ENCODE measurements at places on chromosomes 1 and 21. TPM values are rescaled to one million over a fixed set of nuclear protein-coding genes. Genes with fewer than 3 reads are reported as not detected.

DNA sequence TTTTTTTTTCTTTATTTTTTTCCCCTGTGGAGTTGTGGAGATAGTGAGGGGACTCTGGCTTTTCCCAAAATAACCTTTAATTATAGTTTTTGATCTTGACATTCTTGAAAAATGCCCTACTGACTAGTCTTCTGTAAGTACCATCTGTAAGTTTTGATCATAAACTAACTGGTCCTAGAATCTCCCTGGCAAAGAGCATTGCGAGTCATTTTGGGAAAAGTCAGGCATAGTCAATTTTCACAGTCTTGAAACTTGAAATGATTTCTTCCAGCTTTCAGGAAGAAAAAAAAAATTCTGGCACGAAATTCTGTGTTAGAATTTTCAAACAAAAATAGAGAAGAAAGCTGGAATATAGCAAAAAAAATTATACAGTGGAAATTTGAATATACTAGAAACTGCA, 181.2 kb upstream of the SNX7 start:
- DNase-seq: no peak

GRCh38 chr1:92872719-92873118, 40.9 kb downstream of the RPL5 start:
- DNase-seq: peak; percentile 73

DNA sequence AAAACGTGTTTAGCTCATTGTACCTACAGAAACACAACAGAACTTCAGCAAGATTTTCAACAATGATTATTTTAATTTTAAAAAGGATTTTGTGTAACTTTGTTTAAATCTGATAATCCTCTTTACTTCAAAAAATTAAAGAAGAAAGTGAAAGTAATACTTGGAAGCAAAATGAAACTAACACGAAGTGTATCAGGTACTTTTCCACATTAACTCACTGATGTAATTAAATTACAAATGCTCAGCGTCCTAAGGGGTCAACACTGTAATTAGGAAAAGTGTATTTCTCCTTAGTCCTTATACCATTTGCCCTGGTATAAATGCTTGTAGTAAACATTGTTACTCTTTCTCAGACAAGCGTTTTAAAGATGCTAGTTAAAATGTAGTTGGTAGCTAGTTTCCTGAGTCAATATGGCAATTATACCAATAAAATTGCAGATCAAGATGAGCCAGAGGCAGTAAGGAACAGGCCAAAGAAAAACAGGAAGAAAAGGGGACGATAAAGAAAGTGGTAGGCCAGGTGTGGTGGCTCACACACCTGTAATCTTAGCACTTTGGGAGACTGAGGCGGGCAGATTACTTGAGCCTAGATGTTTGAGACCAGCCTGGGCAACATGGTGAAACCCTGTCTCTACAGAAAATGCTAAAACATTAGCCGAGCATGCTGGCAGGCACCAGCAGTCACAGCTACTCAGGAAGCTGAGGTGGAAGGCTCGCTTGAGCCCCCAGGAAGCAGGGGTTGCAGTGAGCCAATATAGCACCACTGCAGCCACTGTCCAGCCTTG, 553.0 kb downstream of the SMYD3 start:
- DNase-seq: no peak

- DNase-seq: no peak
Measured at GRCh38 chr1:95407886-95408291, 173.9 kb downstream of the RWDD3 start.

DNA sequence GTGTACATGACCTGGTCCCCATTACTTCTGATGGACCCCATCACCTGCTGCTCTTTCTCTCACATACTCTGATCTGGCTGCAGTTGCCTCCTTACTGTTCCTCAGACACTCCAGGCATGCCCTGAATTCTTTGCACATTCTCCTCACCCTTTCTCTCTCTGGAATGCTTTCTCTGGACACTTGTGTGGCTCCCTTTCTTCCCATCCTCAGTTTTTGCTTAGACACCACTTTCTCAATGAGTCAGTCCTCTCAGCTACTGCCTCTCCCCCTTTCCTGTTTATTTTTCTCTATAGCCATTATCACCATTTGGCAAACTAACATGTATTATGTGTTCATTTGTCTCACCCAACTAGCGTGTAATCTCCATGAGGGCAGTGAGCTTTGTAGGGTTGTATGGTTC, 28.1 kb downstream of the PLXNA2 start:
- DNase-seq: no peak

DNA sequence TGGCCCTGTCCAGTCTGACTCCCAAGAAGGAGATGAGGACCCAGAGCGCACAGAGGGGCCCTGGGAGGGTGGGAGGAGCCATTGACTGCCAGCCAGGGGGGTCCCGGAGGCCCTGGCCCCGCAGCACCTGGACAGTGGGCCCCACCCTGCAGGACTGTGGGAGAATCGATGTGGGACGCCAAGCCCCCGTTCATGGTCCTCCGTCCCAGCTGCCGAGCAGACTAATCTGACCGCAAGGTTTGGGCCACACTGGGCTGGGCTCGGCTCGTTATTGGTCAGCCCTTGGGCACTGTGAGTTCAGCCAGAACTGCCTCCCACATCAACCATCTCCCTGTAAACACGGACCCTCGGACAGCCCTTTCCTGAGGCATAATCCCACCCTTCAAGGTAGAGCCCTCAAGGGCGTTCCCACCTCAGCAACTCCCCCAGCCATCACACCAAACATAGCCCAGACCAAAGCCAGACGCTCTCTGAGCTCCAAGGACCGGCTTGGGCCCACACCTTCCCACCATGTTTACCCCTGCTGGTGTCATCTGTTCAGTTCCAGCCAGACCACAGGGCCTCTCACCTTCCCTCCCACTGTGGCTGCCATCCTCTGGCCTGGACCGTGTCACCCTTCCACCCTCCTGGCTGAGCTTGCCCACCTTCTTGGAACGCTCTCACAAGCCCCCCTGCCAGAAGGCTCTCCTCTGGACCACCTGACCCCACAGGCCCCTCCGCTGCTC, 16.2 kb upstream of the POFUT2 start:
- no peak for DNase-seq

DNA sequence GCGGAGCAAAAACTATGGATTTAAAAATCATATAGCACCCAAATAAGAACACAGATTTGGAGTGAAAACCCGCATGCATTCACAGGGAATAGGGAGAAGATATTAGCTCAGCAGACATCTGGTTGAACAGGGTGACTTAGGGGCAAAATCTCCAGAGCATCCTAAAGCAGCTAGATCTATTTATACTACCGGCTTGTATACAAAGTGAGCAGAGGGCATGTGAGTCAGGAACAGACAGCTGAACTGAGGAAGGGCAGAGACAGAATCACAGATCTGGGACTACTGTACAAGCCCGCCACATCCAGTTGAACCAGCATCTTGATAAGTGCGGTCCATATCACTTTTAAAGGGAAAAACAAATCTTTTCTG, 35.2 kb upstream of the EXOSC10 start:
- no peak for DNase-seq

DNA sequence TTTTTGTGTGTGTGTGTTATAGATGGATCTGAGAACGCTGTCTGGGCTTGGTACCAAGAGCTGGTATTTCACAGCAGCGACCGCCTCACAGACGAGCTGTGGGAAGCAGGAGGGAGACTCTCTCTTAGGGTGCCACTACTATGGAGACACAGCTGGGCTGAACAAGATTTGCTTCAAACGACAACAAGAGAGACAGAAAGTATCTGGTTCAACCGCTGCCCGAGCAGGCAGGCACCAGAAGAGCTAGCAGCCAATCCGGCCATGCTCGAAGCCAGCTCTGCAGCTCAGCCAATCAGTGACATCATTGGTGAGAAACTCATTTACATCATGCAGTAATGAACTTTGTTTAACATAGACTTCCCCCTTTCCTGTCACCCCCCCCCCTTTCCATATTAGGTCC, 341.3 kb downstream of the USP25 start:
- peak; percentile 97 for DNase-seq

DNA sequence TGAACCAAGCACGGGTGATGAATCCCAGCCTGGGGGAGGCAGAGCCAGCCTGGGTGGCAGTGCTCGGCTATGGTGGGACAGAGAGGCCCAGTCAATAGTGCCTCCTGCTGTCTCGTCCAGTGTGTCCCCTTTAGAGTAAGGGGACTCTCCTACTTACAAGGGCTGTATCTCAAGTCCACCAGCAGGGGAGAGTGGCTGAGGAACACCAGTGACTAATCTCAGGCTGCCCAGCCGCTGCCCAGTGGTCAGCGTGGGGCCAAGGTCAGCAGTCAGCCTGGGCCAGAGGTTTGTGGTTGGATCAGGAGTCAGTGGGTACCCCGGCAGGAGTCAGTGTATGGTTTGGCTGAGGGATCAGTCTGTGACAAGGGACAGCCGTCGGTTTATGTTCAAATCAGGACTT, 109.2 kb upstream of the RUNX3 start:
- DNase-seq: no peak

GRCh38 chr1:171438441-171438840, 46.9 kb upstream of the PRRC2C start:
- no peak for DNase-seq

DNA sequence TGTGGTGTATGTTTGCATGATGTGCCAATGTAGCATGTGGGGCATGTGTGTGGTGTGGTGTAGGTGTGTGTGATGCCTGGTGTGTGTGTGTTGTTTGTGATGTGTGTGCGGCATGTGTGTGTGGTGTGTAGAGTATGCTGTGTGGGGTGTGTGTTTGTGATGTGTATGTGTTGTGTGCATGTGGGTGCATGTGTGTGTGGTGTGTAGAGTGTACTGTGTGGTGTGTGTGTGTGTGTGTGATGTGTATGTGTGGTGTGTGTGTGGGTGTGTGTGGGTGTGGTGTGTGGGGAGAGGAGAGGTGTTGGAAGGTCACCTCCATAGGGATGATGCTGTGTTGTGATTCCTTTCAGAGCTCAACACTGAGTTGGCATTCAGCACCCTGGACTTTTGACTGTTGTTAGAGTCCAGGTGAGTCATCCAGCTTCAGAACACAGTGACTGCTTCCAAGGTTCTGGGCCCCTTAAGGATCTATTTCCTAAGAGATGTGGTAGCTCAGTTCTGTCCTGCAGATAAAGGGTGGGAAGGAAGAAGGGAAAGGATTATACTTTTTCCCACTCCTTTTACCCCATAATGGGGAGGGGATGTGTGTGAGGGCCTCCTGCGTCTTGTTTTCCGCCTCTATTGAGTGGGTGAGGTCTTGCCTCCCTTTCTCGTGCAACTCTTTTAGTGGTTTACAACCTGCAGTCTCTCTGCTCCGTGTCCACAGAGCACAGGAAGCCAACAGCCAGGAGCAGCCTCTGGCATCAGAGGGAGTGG, 47.6 kb downstream of the RHOU start:
- DNase-seq: no peak

- peak; percentile 51 for DNase-seq
Measured at GRCh38 chr1:40774266-40774998, 9.2 kb upstream of the KCNQ4 start.

Gene AMIGO1
- 12.6 TPM for total RNA-seq

Gene S100A4
- 38.2 TPM for total RNA-seq

Gene ILDR2
- 27.6 TPM for total RNA-seq

Gene VSIG8
- not detected for total RNA-seq

Data from spinal cord (tissue), 10 donors.